Glomerular endothelial cell (primary cell): ENCODE measurements at places on chromosomes 11 and 22. TPM values are rescaled to one million over a fixed set of nuclear protein-coding genes. Genes with fewer than 3 reads are reported as not detected.

Gene OR5B21
- total RNA-seq, result not detected in 2 replicates

Gene BLID
- total RNA-seq, result 0.82 and 1.0 TPM in 2 replicates

Gene BATF2
- 1.3 and 2.7 TPM in 2 replicates for total RNA-seq

Gene CENPM
- 10.2 and 10.4 TPM in 2 replicates for total RNA-seq
